ENCODE measurements at places on chromosomes 3 and 15.

GRCh38 chr3:64687086-64687780 lies 567 bp downstream of the ADAMTS9 start:
- no peak for DNase-seq

DNA sequence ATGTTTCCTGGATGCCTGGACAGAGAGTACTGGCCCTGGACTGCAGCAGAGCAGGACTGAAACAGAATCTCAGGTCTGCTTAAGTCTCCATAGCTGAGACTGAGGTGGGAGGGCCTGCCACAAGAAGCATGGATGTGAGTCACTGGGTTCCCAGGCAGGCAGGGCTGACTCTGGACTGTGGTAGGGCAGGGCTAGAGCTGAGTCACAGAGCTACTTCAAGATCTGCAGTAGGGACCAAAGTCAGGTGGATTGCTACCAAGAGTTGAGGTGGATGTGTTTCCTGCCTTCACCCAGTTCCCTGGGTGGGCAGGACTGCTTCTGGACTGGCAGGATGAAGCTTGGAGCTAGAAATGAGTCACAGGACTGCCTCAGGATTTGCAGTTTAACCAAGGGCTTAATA lies 282.9 kb downstream of the AGBL1 start:
- no peak for DNase-seq

DNA sequence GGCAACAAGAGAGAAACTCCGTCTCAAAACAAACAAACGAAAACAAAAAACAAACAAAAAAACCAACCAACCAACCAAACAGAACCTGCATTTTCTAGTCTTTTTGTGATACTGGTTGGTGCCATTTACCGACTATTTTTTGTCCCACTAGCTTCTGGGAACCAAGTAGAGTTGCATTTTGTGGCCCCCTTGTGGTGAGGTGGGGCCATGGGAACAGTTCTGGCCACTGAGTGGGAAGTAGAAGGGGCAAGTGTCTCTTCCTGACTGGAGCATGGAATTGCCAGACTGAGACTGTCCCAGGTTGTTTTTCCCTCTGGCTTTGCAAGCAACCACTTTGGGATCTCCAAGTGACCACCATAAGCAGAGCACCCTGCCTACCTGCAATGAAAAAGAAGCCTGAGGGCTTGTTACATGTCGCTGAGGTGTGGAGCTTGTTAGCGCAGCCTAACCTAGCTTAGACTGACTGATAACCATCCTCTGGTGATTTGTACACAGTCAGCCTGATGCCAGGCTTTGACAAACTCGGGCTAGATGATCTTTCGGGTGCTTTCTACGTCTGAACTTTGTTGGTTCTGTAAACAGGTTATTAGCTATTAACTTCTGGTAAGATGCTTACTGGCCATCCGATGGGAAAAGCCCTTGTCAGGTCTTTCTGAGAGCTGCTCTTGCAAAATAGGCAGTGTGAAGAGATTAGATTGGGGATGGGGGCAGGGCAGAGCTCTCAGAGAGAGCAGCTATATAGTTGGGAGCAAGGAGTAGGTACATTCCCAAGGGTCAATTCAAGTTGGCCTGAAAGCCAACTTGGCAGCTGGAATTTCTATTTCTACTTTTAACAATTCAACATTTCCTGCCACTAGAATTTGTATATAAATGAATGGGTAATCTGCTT lies 172.2 kb downstream of the SSR3 start:
- no peak for DNase-seq

- no peak for DNase-seq
These were observed 133.6 kb upstream of the ARPP21 start for GRCh38 chr3:35505772-35506171.

DNA sequence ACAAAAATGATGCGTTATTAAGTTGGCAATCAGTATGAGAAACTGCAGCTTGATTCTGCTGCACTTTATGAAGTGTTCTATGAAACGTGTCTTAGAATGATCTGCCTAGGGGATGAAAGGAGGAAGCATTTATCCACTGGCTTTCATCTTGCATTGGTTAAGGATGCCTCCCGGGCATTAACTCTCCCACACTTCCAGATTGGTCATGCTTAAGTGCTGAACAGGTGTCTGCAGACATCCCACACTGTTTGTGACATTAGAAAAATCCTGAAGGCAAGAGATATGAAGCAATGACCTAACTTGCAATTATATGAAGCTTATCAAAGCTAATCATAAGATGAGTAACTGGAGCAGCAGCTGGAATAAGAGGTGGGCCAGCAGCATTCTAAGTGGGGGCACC lies 437.3 kb downstream of the NSUN3 start:
- DNase-seq: no peak

GRCh38 chr3:137854533-137855261 lies 90.6 kb downstream of the SOX14 start:
- DNase-seq: no peak

GRCh38 chr3:194632226-194632808 lies 902 bp downstream of the TMEM44 start:
- no peak for DNase-seq

DNA sequence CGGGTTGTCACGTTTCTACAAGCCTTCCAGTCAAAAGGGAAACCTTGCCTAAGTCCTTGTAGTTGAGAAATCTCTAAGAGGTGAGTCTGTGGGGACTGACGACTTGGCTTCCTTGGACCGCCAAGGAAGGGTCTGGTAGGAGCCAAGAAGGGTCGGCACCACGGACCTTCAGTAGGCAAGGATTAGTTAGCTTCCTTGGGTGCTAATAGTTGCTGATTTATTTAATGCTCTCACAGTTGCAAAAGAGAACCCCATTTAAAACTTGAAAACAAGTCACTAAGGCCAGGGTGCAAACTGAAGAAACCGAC lies 361 bp upstream of the LCMT2 start:
- DNase-seq: no peak

DNA sequence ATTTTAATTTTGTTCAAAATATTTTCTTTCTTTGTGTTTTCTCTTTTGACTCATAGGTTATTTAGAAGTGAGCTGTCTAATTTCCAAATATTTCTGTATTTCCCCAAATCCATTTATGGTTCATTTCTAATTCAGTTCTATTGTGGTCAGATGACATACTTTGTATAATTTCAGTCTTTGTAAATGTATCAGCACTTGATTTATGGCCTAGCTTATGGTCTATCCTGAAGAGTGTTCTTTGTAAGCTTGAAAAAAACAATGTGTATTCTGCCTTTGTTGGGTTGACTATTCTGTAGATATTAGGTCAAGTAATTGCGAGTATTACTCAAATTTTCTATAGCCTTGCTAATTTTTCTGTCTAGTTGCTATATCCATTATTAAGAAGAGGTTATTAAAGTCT lies 311.2 kb downstream of the OCA2 start:
- no peak for DNase-seq

DNA sequence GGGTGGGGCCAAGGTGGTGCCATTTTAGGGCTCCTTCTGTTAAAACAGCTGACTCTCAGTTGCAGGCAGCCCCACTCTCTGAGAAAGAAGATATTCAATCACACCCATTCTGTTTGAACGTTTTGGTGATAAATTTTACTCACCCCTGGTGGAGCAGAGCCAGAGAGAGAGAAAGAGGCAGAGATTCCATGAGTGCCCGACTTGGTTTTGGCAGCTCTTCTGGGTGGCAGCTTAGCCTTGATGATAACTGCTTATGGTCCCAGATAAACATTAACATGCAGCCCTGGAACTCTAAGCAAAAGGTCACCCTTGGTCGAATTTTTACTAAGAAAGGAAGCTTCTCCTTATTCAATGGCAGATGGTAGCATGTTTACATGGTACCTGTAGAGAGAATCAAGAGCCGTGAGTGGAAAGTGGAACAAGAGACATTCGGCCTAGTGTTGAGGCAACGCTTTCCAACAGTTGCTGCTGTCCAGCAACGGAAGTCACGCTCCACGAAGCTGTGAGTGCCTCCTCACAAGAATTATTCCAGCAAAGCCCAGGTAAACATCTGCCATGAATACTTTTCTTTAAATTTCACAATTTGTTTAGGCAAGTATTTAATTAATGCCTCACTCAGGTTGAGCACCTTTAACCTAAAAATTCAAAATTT lies 530.6 kb upstream of the ROBO2 start:
- DNase-seq: no peak

- no peak for DNase-seq
These were observed 808.7 kb upstream of the NECTIN3 start for GRCh38 chr3:110262896-110263295.

DNA sequence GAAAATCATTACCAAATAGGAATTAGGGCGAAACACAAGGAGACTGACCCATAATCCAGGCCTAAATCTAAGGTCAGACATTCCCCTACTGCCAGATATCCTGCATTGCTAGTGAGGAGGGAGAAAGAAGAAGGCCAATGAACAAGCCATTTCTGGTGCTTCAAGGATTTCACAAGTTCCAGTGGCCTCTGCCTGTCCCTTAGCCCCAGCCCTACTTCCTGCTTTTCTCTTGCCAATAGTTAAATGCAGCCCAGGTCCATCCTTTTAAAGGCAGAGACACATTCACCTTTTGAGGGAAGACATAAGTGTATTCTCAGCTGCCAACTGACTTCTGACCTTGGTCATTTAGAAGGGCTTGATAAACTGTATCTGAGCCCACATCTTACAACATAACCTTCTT lies 135.8 kb downstream of the ZNF621 start:
- DNase-seq: no peak

GRCh38 chr15:96412045-96412905 lies 81.8 kb downstream of the NR2F2 start:
- no peak for DNase-seq

DNA sequence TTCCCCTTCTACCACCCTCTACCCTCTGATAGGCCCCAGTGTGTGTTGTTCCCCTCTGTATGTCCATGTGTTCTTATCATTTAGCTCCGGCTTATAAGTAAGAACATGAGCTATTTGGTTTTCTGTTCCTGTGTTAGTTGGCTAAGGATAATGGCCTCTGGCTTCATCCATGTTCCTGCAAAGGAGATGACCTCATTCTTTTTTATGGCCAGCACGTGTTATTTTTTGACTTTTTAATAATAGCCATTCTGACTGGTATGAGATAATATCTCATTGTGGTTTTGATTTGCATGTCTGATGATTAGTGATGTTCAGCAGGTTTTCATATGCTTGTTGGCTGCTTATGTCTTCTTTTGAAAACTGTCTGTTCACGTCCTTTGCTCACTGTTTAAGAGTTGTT lies 63.1 kb upstream of the NPHP3 start:
- no peak for DNase-seq

- DNase-seq: no peak
These were observed 83.4 kb upstream of the EPHA6 start for GRCh38 chr3:96731031-96731430.

GRCh38 chr3:87053553-87053952 lies 62.6 kb upstream of the VGLL3 start:
- DNase-seq: no peak

DNA sequence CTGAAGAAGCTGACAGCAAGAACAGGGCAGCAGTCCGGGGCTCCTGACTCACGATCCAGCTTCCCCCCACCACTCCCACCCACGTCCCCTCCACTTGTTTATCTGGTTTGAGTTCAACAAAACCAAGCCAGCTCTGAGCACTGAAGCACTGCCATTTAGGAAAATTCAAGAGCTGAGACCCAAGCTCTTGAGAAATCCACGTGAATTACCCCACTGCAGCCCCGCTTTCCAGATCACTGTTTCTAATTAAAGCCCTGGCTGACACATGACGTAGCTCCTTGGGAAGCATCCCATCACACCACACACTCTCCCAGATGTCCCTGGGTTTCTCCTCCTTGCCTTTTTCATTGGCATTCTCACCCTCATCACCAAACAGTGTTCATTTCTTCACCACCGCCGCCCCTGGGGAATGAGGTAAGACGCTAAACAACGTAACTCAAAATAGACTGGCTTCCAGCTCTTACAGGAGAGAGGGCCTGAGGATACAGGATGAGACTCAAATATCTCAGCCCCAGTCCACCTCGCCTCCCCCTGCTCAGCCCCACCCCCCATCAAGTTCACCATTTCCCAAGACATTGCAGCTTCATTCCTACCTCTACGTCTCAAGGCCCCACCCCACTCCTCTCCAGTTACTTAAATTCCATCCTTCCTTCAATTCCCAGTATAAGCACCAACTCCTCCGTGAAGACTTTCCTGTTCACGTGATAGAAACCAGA lies 95.4 kb downstream of the SRGAP3 start:
- no peak for DNase-seq

DNA sequence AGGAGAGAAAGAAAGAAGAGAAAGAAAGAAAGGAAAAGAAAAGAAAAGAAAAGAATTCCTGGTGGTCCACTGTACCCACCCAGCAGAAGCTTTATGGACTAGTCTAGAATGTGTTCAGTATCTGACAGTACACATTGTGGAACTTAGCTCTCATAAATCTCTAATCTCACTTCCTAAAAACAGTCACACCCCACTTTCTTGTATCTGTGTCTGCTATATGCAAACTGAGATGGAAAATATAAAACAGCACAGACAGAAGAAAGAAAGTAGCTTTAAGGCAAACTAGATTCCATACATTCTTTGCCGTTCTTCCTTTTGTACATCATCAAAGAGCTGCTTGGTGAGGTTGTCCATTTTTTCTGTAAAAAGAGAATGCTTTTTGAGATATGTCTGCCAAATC lies 41.1 kb upstream of the GNB5 start:
- no peak for DNase-seq

GRCh38 chr3:31690771-31691170 lies 158.0 kb downstream of the STT3B start:
- no peak for DNase-seq

DNA sequence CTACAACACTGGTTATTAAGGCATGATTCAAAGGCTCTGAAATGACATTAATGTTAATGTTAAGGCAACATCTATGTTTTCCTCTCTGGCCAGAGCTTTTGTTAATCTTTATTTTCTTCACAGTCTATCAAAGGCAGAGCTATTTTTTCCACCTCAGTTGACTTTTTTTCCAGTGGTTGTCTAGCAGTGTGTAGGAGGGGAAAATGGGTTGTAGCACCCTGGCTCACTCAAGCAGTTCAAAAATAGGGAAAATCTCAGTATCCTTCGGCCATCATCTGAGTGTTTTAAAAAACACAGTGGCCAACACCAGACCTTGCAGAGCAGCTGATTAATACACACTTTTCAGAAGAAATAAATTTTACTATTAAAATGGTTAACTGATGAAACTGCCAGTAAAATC lies 21.4 kb downstream of the CBLB start:
- DNase-seq: no peak

DNA sequence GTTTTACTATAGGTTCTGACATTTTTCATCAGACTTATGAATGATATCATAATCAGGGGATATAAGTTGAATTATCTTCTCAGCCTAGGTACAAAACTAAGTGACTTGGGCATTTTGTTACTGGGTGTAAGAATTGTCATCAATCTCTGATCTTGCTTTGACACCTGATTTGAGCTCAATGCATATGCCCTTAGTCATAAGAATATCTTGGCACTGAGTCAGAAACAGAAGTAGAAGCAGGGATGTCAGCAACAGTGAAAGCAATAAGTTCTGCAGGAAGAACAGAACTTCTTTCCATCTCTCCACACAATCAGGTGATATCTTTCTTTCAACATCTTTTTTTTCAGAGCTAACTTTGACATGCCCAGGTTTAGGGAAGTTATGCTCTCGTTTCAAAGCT lies 14.6 kb downstream of the SLITRK3 start:
- no peak for DNase-seq

- no peak for DNase-seq
These were observed 153.4 kb downstream of the GABRG3 start for GRCh38 chr15:27124287-27124871.

- DNase-seq: no peak
These were observed 40.2 kb downstream of the TBC1D2B start for GRCh38 chr15:78037328-78037727.

GRCh38 chr3:85800676-85801075 lies 841.9 kb downstream of the CADM2 start:
- no peak for DNase-seq

GRCh38 chr15:51973220-51973619 lies 1.6 kb upstream of the LEO1 start:
- DNase-seq: no peak

GRCh38 chr3:177056927-177057326 lies 140.4 kb downstream of the TBL1XR1 start:
- no peak for DNase-seq
